M059J (cell line): ENCODE measurements at places on chromosomes 3 and 15. TPM values are rescaled to one million over a fixed set of nuclear protein-coding genes. Genes with fewer than 3 reads are reported as not detected.

STRIT1 gene
- not detected in 2 replicates for total RNA-seq

GHSR gene
- total RNA-seq: not detected in 2 replicates

NANOGP8 gene
- not detected in 2 replicates for total RNA-seq

MUC13 gene
- total RNA-seq: 0.20 TPM in 1 of 2 replicates, not detected in the other

KIF23 gene
- total RNA-seq: 73.1 and 102 TPM in 2 replicates

GJD2 gene
- total RNA-seq: not detected in 2 replicates

DNASE1L3 gene
- not detected in 2 replicates for total RNA-seq

TTC23 gene
- 34.5 and 36.4 TPM in 2 replicates for total RNA-seq

GRCh38 chr3:39278616-39278935 lies 1.3 kb downstream of the CX3CR1 start:
- DNase-seq: no peak

GRCh38 chr3:133851266-133851906 lies 44.3 kb downstream of the RAB6B start:
- no peak for DNase-seq

GRCh38 chr3:22380253-22380652 lies 629.2 kb upstream of the ZNF385D start:
- peak; percentile 3 for DNase-seq

GRCh38 chr3:192902549-192902948 lies 15.1 kb downstream of the MB21D2 start:
- no peak for DNase-seq

- no peak for DNase-seq
Measured at GRCh38 chr3:183163563-183163962, 1.0 kb upstream of the LAMP3 start.

- peak; percentile 67 for DNase-seq
Measured at GRCh38 chr3:13194285-13195209, 121.3 kb upstream of the IQSEC1 start.

GRCh38 chr15:39797407-39797806 lies 14.8 kb upstream of the FSIP1 start:
- no peak for DNase-seq

- DNase-seq: no peak
Measured at GRCh38 chr15:65174509-65174908, 10.6 kb downstream of the CLPX start.

- no peak for DNase-seq
Measured at GRCh38 chr3:48897460-48898376, 964 bp downstream of the SLC25A20 start.

DNA sequence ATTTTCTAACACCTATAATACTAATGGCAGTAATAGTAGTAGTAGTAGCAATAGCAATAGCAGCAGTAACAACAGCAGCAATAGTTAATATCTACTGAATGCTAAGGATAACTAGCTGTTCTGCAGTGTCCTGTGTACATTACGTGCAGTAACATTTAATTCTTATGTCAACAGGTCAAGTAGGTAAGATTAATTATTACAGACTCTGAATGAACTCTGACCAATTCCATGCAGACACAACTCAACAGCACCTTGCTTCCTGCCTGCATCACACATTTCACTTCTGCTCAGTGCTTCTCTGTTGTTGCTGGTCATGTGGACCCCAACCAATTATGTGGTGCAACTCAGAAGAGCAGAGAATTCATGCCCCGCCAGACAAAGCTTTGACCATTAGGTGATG lies 39.9 kb upstream of the ARHGEF26 start:
- no peak for DNase-seq

DNA sequence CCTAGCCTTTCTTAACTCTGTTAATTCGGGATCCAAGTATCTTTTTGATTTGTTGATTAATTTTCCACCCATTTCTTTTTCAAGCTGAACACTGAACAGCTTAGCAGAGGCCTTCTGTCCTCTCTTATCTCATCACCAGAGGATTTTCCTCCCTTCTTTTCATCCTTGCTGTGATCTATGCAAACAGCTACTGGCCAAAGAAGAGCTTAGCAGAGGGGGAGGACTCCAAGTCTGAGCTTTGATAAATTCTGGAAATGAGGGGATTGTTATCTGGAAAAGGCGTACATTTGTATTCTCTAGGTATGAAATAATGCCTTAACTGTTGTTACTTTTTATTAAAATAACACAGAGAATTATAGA lies 13.4 kb downstream of the DZIP3 start:
- no peak for DNase-seq

DNA sequence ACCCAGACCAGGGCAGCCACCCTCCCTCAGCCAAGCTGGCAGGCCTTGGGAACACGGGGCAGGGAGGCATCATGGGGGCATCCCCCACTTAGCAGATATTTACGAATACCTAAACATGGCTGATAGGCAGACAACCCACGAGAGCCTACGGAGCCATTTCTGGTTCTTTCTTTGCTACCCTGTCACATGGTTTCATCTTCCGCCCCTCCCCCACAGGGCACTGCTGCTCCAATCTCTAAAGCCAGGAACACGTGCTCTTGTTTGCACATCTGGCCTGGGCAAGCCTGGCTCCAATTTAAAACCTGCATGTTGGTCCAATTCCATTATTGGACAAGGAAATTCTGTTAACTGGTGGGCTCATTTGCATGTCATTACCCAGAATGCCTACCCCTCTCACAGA lies 447.4 kb upstream of the NR2F2 start:
- no peak for DNase-seq

DNA sequence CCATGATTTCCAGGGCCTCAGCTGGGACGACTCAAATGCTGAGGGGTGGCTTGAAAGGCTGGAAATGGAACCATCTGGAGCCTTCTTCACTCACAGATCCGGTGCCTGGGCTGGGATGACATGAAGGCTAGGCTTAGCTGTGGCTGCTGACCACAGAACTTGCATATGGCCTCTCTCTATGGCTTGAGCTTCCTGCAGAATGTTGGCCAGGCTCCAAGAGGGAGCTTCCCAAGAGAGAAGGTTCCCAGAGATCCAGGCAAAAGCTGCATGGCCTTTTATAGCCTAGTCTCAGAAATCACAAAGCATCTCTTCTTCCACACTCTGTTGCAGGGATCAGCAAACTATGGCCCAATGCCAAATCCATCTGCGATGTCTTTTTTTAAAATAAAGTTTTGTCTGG lies 44.8 kb downstream of the GATM start:
- peak; percentile 47 for DNase-seq

GRCh38 chr15:59999612-60000112 lies 4.4 kb upstream of the FOXB1 start:
- DNase-seq: no peak

DNA sequence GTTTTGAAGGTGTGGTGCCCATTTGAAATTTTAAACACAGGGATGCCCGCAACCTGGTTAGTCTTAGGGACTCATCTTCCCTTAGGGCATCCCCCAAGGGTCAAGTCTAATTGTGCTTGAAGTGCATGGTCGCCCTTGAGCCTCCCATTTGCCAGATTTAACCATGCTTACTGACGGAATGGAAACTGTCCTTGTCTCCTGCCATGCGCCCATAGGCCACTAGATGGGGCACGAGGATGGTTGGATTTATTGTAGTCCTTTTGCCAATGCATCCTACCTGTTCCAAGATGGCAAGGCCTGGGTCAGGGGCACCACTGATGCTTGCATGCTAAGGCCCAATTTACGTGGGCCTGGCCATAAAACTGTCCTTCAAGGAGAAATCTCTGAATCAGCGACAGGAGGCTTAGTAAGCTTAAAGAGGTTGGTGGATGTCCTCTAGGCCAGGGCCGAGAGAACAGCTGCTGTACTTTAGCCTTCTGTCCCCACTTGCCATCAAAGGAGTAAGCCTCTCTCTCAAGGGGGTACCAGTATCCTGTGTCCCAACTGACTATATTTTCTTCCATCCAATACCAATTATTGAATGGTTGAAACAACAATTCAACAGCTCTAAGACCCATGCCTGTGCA lies 355.4 kb downstream of the OTOL1 start:
- DNase-seq: peak; percentile 51

DNA sequence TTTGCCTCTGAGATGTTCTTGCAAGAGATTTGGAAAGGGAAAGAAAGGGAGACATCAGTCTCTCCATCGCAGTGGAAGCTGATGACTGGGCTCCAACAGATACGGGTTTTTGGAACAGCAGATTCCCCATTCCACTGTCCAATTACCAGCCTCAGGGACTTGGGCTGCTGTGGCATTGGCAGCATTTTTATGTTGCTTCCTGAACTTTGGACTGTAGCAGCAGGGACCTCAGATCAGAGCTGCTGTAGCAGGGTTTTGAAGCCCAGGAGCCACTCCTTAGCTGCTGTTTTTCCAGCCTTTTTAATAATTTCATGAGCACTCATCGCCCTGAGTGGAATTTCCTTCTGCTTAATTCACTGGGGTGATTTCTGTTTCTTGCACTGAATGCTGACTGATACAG lies 135.7 kb upstream of the SLCO3A1 start:
- DNase-seq: no peak

GRCh38 chr15:62994975-62995681 lies 47.4 kb upstream of the TPM1 start:
- DNase-seq: peak; percentile 56

DNA sequence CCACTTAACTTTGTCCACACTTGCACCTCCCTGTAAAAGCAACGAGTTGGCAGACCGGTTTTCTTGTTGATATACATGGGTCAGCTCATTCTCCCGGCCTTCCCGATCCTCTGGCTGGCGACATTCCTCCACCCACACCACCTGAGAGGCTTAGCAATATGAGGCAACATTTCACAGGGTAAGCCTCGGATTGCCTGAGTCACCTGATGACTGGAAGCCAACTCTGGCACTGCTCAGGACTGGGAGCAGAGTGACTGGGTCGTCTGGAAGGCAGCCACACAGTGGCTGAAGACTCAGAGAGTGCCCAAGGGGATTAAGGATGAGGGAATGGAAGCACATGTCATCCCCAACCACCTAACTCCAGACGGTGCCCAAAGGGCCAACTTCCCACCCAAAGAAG lies 9.8 kb downstream of the HOMER2 start:
- DNase-seq: peak; percentile 95

- DNase-seq: peak; percentile 65
Measured at GRCh38 chr3:183189641-183190040, 27.1 kb upstream of the LAMP3 start.

- no peak for DNase-seq
Measured at GRCh38 chr15:74904190-74904805, 2.4 kb downstream of the FAM219B start.

DNA sequence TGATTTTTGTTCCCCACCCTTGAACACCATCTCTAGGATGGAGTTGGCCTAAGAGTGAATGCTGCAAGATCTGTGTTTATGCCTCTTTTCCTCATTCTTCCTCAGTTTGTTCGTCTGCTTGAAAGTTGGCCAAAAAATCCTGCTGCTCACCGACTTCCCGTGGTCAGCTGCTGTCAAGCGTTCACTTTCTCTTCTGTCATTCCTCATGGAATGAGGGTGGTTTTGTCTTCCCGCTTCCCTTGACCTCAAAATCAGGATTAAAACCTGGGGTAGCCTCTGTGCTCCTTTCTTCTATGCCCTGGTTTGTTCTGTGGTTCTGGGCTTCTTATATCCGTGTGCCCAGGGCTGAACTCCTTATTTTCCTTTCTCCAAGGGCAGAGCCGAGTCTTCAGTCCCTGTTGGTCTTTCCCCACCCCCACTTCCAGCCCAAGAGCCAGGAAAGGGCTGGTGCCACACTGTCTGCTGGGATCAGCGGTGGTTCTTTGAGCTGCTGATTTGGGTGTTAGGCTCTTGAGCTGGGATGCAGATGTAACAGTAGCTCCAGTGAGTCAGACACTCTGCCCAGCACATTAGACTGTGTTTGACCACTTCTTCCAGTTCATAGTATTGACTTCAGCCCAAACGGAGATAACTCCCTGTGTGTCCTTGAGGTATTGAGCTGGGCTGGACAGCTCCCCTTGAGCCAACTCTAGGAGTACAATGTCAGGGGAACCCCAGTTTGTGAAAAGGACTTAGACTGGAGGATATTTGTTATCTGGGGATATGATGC lies 2.3 kb downstream of the SERF2 start:
- DNase-seq: peak; percentile 55

DNA sequence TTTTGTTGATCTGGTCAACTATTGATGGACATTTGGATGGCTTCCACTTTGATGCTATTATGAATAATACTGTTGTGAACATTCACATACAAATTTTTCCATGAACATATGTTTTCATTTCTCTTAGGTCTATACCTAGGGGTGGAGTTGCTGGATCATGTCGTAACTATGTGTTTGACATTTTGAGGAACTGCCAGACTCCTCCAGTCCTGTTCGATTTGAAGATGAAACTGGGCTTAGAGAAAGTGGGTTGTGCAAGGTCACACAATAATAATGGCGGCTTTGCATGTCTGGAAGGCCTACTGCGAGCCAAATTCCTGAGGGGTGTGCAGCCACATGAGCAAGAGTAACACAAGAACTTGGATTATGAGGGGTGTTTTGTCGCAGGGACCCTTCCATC lies 2.6 kb downstream of the TSEN2 start:
- DNase-seq: no peak
